Suppressor macrophage treated with lipopolysaccharide for 4 hours (primary cell): ENCODE measurements at places on chromosomes 1 and 21.

- DNase-seq = peak; percentile 49
These were observed 26.2 kb downstream of the NEK2 start for GRCh38 chr1:211648980-211649934.

DNA sequence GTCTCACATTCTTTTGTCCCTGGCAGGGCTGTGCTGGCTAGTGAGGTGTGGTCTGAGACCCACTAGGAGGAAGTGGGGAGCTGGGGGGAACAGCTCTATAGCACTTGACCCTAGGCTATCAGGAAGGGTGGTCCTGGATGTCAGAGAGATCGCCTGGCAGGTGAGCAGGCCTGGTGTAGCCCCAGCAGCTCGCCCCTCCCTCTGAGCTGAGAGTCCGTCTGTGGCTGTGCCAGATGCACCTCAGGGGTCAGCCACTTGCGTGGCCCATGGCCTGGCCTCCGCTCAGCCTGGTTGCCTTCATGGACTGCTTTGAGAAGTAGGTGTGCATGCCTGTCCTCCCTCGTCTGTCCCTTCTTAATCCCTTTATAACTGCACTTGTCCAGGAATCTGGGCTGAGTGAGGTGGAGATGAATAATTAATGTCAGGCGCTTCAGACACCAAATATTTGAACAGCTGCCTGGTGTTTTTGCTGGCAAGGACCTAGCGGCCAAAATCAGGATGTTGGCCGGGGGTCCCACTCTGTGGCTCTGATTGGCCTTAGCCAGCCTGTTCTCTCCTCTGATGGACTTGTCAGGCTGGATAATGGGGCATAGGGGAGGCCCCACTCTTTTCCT is 30.5 kb downstream of the TMEM53 start:
- DNase-seq = no peak

GRCh38 chr1:59856725-59857338 is 42.1 kb downstream of the HOOK1 start:
- DNase-seq = no peak

DNA sequence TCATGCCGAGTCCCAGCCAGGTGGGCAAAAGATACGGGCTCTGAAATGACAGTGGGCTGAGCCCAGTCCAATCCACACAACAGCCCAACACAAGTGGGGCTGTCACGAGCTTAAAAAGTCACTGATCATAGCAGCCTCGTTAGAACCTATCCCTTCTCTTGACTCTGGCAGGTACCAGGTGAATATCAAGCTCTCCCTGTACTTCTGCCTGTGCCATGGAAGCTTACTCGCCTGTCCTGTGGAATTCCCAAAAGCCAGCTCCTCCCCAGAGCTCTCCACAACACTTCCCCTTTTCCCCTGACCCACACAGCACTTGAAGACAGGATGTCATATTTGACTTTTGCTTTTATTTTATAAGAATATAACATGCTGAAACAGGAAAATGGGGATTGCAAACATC is 5.9 kb downstream of the RGS16 start:
- DNase-seq = peak; percentile 69

GRCh38 chr1:24609949-24610517 is 33.1 kb upstream of the SRRM1 start:
- DNase-seq = no peak

DNA sequence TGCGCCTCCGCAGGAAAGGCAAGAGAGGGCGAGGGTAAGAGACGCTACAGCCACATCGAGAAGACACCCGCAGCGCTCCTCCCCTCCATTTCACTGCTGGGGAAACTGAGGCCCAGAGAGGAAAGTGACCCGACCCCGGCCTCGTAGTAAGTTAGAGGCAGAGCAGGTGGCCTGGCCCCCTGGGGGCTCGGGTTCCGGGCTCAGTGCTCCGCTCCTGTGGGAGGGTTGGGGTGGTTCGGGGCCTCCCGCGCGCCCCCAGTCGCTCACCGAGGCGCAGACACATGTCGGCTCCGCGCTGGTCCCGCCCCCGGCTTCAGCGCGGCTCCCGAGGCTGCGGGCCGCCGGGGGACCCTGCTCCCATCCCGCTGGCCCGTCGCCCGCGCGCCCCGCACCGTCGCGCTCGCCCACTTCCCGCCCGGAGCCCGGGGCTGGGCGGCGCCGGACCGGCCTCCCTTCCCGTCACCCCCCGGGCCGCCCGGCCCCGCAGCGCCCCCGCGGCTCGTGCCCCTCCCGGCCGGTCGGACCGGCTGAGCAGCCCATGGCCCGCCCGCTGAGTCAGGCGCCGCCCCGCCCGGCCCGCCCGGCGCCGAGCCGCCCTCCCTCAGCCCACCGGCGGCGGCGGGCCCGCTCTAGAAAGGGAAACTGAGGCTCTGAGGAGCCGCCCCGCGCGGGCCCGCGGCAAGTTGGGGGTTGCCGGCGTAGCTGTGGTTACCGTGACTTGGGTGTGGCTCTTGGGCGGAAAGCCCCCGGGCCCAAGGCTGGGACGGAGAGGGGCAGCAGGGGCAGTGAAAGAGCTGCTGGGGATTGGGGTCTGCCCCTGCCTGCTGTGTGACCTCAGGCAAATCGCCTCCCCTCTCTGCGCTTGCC is at the start of gene TMEM54:
TMEM54 (minus strand) TSS at position 434 of the 867 bp plus-strand sequence; CDS start at position 283, 151 bp downstream.
- peak; percentile 29 for DNase-seq

- DNase-seq = peak; percentile 80
These were observed 7.1 kb downstream of the BECN2 start for GRCh38 chr1:241964550-241965282.

GRCh38 chr1:67627906-67628305 is 57.1 kb upstream of the GADD45A start:
- no peak for DNase-seq

- DNase-seq = no peak
These were observed 193.6 kb upstream of the ADGRL2 start for GRCh38 chr1:81607086-81607485.

- DNase-seq = no peak
These were observed 9.6 kb upstream of the ADCY10 start for GRCh38 chr1:167923324-167924056.

GRCh38 chr1:54995835-54996234 is 2.9 kb upstream of the BSND start:
- DNase-seq = no peak

- no peak for DNase-seq
These were observed 143.3 kb downstream of the DENND1B start for GRCh38 chr1:197632005-197632404.

DNA sequence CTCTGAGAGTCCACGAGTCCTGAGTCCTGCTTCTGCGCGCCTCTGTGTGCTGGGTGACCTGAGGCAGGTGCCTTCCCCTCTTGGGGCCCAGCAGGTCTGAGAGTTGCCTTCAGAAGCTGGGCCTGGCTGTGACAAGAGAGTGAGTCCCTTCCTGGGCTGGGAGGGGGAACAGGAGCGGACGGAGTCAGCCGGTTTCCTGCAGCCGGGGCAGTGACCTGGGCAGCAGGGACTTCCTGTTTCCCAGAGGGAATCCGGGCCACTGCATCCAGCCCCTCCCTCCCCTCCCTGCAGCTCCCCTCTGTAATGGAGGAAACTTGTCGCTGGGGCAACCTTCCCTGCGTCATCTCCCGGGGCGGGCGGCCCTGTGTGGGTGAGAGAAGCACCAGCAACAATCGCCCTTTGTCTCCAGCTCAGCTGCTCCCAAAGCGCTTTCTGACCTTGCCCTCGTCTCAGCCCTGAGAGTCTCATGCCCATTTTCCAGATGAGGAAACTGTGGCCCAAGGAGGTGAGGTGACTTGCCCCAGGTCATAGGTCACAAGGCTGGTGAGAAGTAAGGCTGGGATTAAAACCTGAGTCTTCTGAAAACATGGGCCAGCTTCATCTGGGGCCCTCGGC is 61.1 kb downstream of the SDC3 start:
- DNase-seq = peak; percentile 88

- no peak for DNase-seq
These were observed 58.5 kb upstream of the LRRC53 start for GRCh38 chr1:74570797-74571492.

GRCh38 chr1:156860628-156861423 is at the start of gene NTRK1:
Gene NTRK1, plus strand, starts transcription at chr1:156860865. Its CDS starts 70 bp downstream, at chr1:156860935.
- DNase-seq = peak; percentile 20

- no peak for DNase-seq
These were observed 245.7 kb upstream of the RGS18 start for GRCh38 chr1:191912517-191912916.

DNA sequence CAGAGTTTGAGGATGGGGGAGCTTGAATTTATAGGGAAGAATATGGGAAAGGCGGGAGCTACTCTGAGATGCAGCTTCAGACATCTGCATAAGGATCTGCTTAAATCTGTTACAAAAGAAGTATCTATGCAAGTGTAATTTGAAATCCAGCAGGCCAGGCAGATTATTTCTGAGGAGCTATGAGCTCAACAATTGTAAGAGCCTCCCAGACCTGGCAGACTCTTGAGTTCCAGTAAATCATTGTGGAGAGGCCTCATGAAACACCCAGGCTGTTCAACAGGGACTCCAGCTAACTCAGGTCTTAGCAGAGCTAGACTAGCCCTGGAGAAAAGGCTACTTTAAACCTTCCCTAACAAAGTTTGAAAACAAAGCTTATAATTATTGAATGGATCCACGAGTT is 647.5 kb upstream of the CHRM3 start:
- no peak for DNase-seq

- DNase-seq = no peak
These were observed 98.5 kb upstream of the CTTNBP2NL start for GRCh38 chr1:112297536-112297935.

DNA sequence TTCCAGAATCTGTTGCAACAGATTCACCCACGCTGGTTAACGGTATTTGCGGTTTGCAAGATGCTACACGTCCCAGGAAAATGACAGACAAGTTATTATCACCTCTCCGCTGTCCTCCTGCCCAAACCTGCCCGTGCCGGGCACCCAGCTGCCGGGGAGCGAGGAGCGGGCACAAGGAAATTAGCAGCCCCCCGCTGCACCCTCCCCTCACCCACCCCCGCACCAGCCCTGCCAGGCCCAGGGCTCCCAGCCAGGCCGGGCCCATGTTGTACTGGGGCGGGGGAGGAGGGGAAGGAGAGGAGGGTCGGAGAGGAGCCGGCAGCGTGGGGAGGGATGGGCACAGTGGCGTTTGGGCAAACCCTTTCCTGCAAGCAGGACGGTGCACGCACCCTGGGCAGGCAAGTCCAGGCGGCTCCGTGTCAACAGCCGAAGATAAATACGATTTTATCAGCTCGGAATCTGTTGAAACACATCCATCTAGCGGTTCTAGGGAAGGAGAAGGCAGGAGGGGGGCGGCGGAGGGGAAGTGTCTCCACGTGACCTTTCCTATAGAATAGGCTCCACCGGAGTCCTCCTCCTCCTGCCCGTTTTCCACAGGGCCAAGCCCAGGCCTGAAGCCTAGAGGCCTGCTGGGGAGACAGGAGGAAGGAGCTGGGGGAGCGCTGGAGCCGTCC is 35.1 kb upstream of the CCDC27 start:
- DNase-seq = no peak

GRCh38 chr1:182570611-182570970 is 18.5 kb downstream of the RNASEL start:
- no peak for DNase-seq

- DNase-seq = no peak
These were observed 18.6 kb downstream of the ABCG1 start for GRCh38 chr21:42237577-42237976.

DNA sequence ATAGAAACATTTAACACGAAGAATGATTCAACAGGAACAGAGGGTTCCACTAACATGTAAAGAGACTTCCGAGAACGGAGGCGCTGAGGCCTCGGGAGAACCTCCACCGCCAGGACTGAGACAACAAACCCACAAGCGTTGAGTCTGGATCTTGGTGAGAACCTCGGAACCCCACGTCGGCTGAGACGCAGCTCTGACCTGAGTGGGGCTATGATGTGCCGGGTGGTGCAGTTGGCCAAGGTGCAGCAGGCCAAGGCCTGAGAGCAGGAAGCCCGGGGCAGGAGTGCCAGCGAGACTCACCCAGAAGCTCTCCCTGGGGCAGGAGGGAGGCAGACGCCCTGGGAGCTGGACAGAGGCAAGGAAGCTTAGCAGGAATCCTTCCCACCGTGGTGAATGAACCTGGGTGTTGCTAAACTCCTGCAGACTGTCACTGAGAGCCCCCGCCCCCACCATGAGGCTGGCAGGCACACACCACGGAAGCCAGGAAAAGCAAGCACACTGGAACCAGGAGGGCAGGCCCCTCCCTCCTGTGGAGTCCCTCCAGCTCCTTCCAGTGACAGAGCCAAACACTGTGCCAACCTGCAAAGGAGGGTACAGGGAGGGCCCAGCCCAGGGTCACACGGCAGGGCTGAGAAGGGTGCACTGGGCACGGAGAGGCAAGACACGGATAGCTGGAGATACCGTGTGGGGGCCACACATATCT is 34.8 kb downstream of the WDR4 start:
- DNase-seq = no peak

GRCh38 chr21:44262338-44263056 is 800 bp upstream of the DNMT3L start:
- no peak for DNase-seq

DNA sequence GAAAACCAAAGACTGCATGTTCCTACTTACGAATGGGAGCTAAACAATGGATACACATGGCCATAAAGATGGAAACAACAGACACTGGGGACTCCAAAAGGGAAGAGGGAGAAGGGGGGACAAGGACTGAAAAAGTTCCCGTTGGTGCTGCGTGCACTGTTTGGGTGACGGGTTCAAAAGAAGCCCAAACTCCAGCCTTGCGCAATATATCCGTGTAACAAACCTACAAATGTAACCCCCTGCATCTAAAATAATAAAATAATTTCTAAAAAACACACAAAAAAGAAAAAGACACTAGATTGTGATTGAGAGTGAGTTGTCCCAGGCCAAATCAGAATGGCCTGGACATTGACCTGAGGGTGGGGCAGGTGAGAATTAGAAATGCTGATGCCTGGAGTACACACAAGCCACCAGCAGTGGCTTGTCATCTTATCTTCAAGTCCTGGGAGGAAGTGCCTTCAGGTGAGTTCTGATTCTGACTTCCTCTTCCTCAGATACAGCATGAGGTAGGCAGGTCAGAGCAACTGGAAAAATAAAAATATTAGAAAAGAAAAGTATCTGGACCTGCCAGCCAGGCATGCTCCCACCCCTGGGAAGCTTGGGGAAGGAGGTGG is 54.7 kb downstream of the SPATA46 start:
- no peak for DNase-seq

- no peak for DNase-seq
These were observed 4.2 kb upstream of the RGS13 start for GRCh38 chr1:192631749-192632148.

GRCh38 chr1:53738205-53739108 is 507 bp downstream of the GLIS1 start:
- no peak for DNase-seq

GRCh38 chr1:184350573-184350972 is 36.3 kb upstream of the C1orf21 start:
- DNase-seq = no peak

- DNase-seq = no peak
These were observed 38.7 kb downstream of the TTC13 start for GRCh38 chr1:230939806-230940489.

DNA sequence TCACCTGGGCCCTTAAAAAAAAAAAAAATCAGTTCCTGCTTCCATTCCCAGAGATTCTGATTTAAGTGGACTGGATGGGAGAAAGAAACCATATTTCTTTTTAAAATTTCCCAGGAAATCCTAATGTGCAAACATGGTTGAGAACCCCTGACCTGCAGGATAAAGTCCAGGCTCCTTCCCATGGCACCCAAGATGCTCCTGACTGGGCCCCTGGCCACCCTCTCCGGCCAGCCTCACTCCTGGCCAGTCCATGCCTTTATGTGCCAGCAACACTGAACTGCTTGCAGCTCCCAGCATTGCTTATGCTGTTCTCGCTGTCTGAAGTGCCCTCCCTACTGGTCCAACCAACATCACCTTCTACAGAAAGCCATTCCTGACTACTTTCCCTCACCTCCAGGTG is 93.9 kb downstream of the TEX35 start:
- no peak for DNase-seq

GRCh38 chr1:148309940-148310500 is 157.9 kb upstream of the NBPF11 start:
- no peak for DNase-seq
